SW480 (cell line): ENCODE measurements at places on chromosomes 3 and 15.

GRCh38 chr3:146152834-146153233 is 8.2 kb downstream of the PLOD2 start:
- no peak for DNase-seq

DNA sequence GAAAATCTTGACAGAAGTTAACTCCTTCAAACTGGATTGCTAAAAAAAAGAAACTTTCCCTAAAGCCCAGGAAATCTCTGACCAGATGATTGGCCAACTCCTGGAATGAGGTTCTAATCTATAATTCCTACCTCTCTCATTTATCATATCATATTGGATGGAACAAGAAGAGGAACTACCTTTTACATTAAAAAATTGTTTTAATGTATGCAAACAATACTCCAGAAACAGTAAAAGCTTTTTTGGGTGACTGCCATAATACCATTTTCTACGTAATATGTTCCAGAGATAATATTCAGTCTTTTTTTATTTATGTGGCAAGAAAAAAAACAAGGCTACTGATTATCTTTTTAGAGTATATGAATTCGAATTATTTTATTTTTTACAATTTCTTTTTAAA is 204.4 kb downstream of the TUSC7 start:
- no peak for DNase-seq

DNA sequence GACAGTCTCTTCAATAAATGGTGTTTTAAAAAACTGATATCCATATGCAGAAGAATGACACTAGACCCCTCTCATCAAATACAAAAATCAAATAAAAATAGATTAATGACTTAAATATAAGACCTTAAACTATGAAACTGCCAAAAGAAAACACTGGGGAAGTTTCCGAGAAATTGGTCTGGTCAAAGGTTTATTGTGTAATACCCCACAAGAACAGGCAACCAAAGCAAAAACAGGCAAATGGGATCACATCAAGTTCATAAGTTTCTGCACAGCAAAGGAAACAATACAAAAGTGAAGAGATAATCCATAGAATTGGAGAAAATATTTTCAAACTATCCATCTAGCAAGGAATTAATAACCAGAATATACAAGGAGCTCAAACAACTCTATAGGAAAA is 126.2 kb downstream of the GOLIM4 start:
- DNase-seq: no peak

DNA sequence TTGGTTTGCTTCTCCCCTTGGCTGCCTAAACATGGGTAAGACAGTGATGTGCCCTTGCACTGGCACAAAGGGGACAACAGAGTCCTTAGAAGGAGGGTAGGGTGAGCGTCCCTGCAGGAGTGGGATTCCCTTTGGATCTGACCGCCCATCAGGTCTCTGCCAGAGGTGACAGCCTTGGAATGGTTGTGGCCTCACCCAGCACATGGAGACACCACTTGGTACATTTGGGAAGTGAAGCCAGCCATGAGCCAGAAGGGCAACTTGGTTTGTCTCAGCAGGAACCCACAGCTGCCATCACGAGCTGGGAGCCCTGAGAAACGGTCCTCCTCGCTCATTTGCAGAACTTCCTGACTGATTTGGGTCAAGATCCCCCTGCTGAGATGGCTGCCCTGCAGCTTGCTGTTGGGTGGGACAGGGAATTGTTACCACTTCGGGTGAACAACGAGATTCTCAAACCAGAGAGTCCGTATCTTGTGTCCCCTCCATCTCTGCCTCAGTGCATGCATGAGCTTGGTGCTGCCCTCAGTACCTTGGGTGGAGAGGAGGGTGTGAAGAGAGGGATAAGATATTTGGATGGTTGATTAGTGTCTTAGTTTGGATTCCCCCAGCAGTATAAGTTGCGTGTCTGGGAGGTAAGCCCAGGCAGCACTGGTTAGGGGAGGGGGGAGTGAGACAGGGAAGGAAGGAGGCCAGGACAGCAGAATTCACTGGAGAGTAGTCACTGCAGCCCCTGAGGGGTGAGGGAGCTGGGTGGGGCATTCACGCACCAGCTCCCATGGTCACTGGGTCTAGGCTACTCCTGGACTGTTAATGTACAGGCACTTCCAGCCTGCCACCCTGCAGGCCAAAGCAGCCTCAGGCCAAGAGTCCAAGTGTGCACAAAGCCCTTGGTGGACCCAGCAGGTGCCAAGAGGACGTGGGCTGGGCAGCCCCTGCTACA is 168.8 kb upstream of the TOPAZ1 start:
- no peak for DNase-seq
